ENCODE measurements at places on chromosomes 1 and 21. TPM values are rescaled to one million over a fixed set of nuclear protein-coding genes. Genes with fewer than 3 reads are reported as not detected.

CLCNKA gene
- total RNA-seq, result 0.65 TPM

GNAT2 gene
- total RNA-seq, result not detected

EMC1 gene
- total RNA-seq, result 23.6 TPM

SDC3 gene
- 19.6 TPM for total RNA-seq

DNA sequence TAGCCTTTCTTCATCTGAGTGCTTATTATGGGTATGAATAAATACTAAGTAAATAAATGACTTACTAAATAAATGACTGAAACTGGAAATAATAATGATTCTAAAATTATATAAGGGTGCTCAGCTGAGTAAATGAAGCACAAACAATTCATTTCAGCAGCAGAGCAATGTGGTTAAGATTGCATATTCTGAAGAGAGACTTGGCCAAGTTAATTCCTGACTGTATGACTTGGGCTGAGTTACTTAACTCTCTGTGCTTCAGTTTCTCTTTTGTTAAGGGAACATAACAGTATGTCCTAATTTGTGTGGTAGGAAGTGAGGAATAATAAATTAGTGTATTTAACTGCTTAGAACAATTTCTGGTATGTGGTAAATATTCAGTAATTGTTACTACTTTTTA lies 19.1 kb downstream of the AGL start:
- H3K27me3 ChIP-seq, result no peaks in the 10 kb centered on the region
- no peaks in the 10 kb centered on the region for H3K4me1 ChIP-seq
- H3K4me3 ChIP-seq, result no peak overlapping the region
- DNase-seq, result no peak
- peaks cover 50% of the 10 kb centered on the region for H3K36me3 ChIP-seq
- H3K27ac ChIP-seq, result no peak overlapping the region

DNA sequence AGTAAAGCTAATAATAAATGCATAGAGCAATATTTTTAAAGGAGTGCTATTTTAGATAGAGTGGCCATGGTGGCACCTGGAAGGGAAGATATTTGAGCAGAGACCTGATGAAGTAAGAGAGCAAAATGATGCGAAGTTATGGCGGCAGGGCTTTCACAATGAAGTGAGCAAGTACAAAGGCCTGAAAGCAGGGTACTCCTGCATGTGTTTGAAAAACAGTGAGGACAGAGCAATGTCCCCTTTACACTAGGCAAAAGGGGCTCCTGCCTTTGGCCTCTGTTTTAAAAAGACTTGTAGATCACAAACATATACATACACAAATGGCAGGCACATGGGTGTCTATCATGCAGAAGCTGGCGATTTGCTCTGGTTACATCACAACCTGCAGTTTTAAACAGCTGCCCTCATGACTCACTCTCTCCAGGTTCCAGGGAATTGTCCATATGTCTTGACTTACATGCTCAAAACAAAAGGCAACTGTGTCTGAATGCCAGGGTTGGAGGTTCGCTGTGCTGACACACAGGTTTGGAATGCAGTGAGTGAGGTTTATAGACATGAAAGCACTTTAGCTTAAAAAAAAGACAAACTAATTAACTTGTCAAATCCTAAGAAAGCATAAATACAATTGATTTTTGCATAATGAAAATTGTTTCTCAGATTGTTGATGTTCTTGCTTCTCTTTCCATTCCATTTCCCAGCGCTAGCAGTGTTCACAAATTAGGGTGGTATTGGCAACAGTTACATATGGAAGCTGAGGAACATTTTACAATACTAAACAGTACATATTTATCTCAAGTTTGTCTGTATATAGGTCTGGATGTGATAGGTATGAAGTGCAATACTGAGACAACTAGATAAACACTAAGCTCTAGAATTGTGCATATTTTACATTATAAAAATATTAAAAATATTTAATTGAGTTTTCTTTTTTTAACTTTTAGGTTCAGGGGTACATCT lies 313.9 kb downstream of the BARHL2 start:
- no peaks in the 10 kb centered on the region for H3K27me3 ChIP-seq
- H3K27ac ChIP-seq, result no peak overlapping the region
- DNase-seq, result no peak
- H3K4me3 ChIP-seq, result no peak overlapping the region
- no peaks in the 10 kb centered on the region for H3K4me1 ChIP-seq

GRCh38 chr1:167518331-167518700 lies at the start of gene CD247:
Gene CD247 (minus strand): TSS chr1:167518529. CDS start chr1:167518465, 64 bp downstream.
- no peaks in the 10 kb centered on the region for H3K27me3 ChIP-seq
